ENCODE measurements at places on chromosomes 3 and 15.
A peak's percentile ranks its signal among the peaks of the same experiment; 100 is the strongest.

GRCh38 chr3:141227752-141228151, 3.9 kb upstream of the PXYLP1 start:
- DNase-seq = peak; percentile 84

DNA sequence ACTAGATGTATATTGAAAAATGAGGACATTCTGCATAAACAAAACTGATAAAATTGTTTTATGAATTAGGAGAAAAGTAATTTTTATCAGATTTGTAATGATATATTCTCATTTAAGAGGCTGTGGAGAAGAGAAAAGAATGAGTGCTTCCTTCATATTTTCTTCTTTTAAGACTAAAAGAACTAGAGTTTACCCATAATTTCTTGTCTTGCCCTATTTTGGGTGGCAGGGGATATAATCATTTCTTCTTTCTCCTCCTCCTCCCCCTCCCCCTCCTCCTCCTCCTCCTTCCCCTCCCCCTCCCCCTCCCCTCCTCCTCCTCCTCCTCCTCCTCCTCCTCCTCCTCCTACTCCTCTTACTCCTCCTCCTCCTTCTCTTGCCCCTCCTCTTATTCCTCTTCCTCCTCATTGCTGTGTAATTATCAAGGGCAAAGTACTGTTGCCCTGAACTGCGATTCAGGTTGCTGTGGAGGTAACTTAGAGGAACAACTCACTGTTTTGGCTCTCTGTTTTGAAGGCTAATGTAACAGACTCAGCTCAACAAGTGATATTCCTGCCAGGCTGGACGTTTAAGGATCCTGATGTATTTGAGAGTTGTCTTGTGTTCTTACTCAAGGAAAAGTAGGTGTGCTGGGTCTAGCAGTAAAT, 555.4 kb downstream of the AGBL1 start:
- no peak for DNase-seq

DNA sequence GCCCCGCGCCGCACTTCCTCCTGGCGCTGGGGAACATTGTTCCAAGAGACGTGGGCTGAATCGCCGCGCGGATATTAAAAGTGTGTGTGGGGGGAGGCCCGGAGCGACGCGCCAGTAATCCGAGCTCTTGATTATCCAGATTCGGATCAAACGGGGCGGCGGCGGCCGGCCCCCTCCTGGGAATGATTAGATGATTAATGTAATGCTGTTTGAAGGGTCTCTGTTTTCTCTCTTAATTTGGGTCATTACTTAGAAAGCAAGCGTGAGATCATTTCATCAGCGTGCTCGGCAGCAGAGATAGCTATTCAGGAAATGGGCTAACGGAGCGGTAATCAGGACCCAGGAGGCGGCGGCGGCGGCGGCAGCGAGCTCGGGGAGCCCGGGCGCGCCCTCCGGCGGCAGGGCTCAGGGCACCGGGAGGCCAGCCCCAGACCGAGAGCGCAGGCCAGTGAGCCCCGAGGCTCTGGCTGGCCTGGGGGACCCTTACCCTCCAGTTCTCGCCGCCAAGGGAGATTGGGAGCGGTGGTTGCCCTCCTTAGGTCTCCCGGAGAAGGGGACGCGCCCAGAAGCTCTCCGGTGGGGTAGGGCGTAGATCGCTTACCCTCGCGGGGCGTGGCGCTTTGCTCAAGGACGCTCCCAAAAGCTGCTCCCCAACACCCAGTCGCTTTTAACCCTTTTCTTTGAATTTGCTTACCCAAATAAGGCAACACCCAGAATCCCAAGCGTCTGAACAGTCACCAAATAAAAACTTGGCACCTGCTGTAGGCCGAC, 4.5 kb downstream of the FEZF2 start:
- DNase-seq = no peak

DNA sequence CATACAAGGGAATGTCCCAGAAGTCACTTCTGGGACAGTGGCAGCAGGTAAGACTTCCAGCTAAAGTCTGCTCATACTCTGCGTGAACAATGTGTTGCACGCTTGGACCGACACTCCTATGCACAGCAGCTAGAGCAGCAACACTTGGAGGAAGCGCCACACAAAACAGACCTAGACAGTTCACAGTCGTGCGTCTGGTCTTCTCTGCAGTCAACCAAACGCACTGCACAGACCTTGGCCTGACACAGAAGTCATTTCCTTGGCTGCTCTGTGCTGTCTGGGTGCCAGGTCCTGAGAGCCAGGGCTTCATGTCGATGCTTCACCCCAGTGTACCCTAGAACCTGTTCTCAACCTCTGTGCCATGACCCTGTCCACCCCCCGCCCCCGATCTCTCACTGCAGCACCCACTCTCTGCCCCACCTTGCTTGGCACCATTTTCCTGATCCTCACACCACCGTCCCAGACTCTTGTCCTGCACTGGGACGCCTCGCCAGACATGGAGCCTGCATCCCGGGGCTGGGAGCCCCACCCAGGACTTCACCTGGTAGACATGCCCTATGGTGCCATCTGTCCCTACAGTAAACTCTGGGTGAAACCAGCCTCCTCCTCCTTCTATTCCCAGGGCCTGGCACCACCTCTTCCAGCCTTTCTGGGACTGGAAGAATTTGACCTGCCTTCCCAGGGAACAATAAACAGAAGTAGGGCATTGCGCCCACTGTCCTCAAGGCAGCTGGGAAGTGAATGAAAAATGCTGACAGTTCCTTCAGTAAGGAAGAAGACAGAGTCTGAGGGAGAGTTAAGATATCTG, 3.1 kb downstream of the ATP10A start:
- no peak for DNase-seq

DNA sequence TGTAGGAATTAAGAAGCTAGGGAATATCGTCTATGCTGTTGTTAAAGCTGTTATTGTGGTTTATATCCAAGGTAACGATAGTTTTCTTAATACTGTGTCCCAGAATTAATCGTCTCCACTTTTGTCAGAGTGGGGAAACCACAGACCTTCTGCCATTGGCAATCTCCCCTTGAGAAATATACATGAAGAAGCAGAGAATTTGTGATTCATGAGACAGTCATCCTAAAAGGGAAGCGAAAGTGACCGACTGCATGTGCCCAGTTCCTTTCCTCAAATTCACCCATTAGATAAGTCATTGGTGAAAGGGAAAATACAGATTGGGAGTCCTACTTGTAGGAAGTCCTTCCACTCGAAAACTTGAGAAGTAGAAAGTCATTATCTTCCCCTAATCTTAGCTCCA, 26.6 kb downstream of the DIPK2A start:
- peak; percentile 72 for DNase-seq

DNA sequence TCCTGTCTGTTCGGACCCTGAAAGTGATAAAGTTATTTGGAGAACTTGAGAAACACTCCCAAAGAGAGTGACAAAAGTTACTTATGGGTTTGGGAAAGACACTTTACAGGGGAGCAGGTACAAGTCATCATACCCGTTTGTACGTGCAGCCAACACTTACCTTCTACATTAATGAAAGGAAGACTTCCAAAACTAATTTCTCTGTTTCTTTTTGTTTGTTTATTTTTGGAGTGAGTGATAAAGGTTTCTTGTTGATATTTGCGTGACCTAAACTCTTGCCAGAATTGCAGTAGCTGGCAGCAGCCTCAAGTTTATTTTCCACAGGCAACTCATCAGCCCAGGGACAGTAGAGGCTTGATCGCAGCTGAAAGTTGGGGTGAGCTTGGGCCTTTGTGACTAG, 8.4 kb downstream of the ABHD2 start:
- no peak for DNase-seq

GRCh38 chr15:41487802-41488201, 5.9 kb upstream of the ITPKA start:
- DNase-seq = no peak

GRCh38 chr15:45117308-45118130, 3.4 kb downstream of the DUOXA2 start:
- DNase-seq = no peak

- DNase-seq = no peak
These were observed 44.0 kb upstream of the EHHADH start for GRCh38 chr3:185297867-185298266.

GRCh38 chr3:122602011-122602710, 24.7 kb downstream of the PARP15 start:
- DNase-seq = no peak

GRCh38 chr3:113912552-113913236, 35.1 kb upstream of the ZDHHC23 start:
- peak; percentile 50 for DNase-seq

DNA sequence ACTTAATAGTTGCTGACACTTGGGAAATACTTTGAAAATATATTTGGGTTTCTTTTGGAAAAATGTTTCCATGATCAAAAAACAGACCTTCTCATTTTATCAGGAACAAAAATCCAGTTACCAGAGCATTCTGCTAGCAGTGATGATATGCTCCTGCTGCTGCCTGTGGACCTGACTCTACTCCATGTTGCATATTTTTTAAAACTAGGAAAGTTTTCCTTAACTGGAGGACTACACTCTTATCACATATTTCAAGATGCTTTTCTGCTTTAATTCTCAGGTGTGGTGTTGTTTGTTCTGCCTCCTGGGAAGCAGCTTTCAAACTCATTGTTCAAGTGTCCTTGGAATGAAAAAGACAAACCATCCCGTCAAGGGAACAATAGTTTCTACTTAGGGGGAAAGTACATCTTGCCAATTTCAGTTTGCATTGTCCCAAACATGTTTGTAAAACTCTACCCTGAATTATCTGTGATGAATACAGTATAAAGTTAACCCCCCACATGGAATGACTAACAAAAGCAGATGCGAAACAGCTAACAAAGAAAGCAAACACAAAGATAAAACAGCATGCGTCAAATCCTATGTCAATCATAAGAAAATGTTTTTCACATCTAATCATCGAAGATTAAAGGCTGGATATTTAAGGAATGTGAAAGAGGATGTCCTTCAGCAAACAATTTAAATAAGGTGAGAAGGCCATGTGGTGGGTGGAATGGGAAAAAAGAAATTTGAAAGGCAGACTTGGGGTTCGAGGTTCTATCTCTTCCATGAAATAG, 40.1 kb upstream of the PSMD6 start:
- peak; percentile 58 for DNase-seq

DNA sequence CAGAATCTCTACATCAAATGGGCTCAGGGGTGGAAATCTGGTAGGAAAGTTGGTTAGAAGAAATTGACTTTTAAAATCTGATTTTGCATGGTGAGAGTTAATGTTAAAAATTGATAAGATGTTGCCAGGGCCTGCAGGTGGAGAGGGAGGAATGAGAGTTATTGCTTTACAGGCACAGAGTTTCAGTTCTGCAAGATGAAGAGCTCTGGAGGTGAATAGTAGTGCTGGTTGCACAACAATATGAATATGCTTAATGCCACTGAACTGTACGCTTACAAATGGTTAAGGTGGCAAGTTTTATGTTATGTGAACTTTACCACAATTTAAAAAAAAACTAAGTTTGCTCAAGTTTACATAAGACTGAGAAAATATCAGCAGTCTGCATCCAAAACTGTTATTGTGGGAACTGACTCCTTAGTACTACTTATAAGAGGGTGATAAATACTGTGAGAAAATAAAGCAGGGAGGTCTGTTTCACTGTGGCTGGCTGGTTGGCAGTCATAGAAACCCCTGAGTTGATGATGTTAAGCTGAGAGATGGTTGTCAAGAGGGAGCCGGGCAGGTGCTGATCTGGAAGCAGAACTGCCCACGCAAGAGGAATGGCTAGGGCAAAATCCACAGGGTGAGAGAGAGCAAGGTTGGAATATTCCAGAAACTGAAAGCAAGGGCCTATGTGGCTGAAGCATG, 144.9 kb downstream of the EDEM1 start:
- DNase-seq = no peak

- peak; percentile 89 for DNase-seq
These were observed 848.6 kb downstream of the ROBO1 start for GRCh38 chr3:78919021-78919755.

DNA sequence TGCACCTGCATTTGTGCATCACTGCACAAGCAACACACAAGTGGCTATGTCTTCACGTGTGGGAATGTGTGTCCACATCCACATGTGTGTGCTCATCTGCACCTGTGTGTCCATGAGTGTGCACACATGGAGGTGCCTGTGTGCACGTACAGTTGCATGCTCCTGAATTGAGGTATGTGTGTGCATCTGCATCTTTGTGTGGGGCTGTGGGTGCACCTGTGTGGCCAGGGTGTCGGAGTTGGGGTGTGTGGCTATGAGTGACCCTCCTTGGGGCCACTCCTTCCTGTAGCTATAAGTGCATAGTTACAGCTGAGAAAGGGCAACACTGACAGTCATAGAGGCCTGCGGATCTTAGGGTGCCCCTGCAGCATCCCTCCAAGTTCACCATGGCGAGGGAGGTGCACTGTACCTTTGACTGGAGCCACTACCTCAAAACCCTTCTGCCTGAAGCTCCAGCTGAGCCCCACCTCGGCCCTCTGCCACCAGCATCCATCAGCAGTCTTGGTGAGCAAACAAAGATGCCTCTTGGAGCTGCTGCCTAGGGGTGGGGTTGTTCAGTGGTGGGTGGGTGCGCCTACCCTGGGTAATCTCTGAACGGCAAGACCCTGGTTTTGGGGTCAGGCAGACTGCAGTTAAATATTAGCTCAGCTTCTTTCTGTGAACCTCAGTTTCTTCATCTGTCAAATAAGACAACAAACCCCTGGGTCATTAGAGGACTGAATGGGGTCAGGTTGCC, 5.2 kb upstream of the HHATL start:
- DNase-seq = no peak

DNA sequence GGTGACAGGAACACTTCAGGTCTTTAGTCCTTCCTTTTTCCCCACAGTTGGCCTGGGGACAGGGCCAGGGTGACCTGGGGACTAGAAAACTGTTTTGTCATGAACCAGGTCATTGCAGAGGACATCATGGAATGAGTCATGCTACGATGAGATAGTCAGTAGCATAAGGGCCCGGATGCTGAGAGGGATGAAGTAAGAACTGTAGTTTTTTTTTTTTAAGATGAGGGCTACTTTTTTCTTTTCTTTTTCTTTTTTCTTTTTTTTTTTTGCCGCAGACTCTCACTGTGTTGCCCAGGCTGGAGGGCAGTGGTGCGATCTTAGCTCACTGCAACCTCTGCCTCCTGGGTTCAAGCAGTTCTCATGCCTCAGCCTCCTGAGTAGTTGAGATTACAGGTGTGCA, 8.0 kb downstream of the MAP2K5 start:
- peak; percentile 62 for DNase-seq

- DNase-seq = no peak
These were observed 709.0 kb downstream of the CADM2 start for GRCh38 chr3:85667744-85668143.

DNA sequence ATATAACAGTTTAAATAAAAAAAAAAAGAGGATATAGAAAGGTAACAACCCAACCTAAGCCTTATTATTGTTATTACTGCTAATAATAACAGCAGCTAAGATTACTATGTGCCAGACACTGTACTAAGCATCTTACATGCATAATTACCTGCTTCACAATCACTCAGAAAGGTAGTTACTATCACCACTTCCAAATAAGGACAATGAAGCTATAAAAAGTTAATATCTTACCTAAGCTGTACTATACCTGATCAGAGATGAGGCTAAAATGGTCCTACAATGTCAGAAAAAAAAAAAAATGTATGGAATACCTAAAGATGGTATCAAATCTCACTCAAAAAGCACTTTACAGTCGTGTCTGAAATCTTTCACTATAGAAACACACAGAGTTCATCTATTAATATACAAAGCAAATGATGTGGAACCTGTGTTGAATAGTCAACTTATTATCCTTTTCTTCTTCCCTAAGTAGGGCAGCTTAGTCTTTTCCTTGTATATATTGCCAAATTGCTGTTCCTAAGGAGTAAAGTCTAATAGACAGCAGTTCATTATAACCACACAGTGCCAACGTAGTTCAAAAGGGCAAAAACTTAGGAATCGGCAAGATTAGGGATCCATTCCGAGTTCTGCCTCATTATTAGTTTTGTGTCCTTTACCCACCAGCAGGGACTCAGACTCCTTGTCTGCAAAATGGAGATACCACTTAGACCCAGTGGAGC, 23.8 kb downstream of the GSK3B start:
- DNase-seq = no peak

GRCh38 chr15:38075466-38075865, 141.0 kb downstream of the TMCO5A start:
- no peak for DNase-seq

- no peak for DNase-seq
These were observed 178.8 kb downstream of the MBNL1 start for GRCh38 chr3:152447511-152447910.
